ENCODE measurements at places on chromosomes 4 and X.

GRCh38 chr4:3442959-3443749, 1.4 kb downstream of the HGFAC start:
- no peak overlapping the region for H3K27ac ChIP-seq
- H3K4me1 ChIP-seq: no peaks in the 10 kb centered on the region
- DNase-seq: no peak

- peaks cover 7% of the 10 kb centered on the region for H3K27me3 ChIP-seq
- peaks cover 4% of the 10 kb centered on the region for H3K36me3 ChIP-seq
Measured at GRCh38 chr4:17450269-17450804, 61.6 kb downstream of the QDPR start.

DNA sequence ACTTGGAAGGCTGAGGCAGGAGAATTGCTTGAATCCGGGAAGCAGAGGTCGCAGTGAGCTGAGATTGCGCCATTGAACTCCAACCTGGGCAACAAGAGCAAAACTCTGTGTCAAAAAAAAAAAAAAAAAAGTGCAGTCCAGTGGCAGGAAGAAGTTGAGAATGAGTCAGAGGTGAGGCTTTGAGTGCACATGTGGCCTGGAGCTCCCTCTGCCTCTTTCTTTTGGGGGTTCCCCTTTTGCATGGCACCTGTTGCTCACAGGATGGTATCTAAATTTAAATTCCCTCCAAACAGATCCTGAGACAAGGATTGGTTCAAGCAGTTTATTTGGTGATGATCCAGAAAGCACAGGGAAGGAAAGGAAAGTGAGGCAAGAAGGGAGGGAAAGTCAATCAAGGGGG, 151.4 kb upstream of the STX18 start:
- H3K27me3 ChIP-seq: no peaks in the 10 kb centered on the region
- H3K27ac ChIP-seq: no peak overlapping the region
- H3K4me1 ChIP-seq: peaks cover 23% of the 10 kb centered on the region
- no peak for DNase-seq
- no peak overlapping the region for H3K4me3 ChIP-seq

DNA sequence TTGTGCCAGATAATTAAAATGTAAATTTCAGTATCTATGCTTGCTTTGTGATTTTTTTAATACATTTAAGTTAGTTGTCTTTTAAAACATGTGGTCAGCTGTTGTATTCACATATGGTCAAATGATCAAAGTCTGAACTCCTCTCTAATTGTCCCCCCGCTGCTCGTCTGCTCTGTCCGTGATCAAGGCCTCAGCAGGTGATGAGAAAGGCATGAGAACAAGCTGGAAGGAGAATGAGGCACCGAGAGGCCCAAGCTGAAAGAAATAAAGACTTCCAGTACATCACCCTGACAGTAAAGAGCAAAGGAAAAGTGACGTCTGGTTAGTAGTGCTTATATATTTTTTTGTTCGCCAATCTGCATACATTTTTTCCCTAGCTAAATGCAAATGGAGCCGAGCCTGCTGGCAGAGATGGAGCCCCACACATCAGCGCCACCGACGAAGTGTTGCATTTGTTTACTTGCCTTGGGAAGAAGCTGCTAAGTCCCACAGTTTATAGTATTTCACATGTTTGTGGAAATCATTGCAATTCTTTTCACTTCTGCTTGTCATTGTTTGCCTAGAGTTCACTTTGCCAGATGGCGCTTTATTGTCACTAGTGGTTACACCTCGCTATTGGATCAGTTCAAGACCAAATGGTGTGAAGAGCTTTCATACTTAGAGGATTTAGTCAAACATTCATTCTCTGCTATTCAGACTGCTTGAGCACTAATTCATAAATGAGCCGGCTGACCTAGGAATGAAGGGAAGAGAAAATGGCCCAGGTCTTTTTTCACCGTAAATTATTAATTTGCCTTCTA, 181.5 kb downstream of the ZIC3 start:
- H3K27me3 ChIP-seq: no peaks in the 10 kb centered on the region
- H3K27ac ChIP-seq: no peak overlapping the region
- no peaks in the 10 kb centered on the region for H3K36me3 ChIP-seq

DNA sequence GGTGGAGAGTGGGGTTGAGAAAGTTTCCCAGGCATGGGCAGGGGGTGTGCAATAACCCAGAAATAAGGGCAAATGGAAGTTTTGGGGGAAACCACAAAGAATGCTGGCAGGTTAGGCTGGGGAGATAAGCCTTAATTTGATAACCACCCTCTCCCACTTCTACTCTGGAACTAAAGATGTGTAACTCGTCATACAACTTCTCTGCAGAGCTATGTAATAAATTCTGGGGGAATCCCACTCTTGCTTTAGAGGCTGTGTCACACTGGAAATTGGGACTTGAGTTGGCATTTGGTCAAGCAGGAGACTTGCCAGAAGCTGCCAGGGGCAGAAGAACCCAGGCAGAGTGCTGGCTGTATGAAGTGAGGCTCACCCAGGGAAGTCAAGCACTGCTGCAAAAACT, 170.9 kb upstream of the CPEB2 start:
- H3K27me3 ChIP-seq: peaks cover 4% of the 10 kb centered on the region
- peaks cover 3% of the 10 kb centered on the region for H3K4me1 ChIP-seq
- H3K36me3 ChIP-seq: no peaks in the 10 kb centered on the region
- no peak for DNase-seq
- H3K27ac ChIP-seq: no peak overlapping the region
- H3K4me3 ChIP-seq: no peak overlapping the region

DNA sequence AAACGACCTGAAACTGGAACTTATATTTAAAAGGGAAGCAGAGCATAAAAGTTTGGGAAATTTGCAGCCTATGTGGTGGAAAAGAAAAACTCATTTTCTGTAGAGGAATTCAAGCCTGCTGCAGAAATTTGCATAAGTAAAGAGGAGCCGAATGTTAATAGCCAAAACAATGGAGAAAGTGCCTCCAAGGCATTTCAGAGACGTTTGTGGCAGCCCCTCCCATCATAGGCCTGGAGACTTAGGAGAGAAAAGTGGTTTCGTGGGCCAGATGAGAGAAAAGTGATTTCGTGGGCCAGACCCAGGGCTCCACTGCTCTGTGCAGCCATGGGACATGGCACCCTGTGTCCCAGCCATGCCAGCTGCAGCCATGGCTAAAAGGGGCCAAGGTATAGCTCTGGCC, 361.9 kb downstream of the PCDH19 start:
- no peaks in the 10 kb centered on the region for H3K4me1 ChIP-seq
- peaks cover 3% of the 10 kb centered on the region for H3K27me3 ChIP-seq

DNA sequence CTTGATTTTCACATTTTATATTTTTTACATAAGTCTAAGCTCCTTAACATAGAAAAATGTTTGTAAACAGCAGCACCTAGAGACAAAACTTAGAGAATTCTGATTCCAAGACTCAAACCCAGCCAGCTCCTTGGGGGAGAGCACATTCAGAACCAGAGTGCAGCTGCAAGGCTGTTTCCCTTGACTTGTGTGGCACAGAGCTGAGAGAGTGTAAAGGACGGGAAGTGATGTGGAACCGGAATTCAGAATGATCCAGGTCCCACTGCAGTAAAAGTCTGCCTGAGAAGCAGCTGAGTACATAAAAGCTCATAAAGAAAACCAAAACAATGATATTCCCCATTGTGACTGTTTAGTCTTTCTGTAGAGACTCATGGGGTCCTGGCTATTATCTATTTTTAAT, 713.8 kb downstream of the RAB28 start:
- H3K4me1 ChIP-seq: no peaks in the 10 kb centered on the region
- H3K4me3 ChIP-seq: no peak overlapping the region
- no peak overlapping the region for H3K27ac ChIP-seq
- peaks cover 20% of the 10 kb centered on the region for H3K27me3 ChIP-seq
- H3K36me3 ChIP-seq: no peaks in the 10 kb centered on the region
- DNase-seq: no peak

- no peak for DNase-seq
- peaks cover 3% of the 10 kb centered on the region for H3K27me3 ChIP-seq
- no peak overlapping the region for H3K27ac ChIP-seq
- no peak overlapping the region for H3K4me3 ChIP-seq
Measured at GRCh38 chrX:131845201-131845600, 177.9 kb upstream of the STK26 start.
